GM13977 (cell line): ENCODE measurements at places on chromosomes 5 and 9.

- no peak for DNase-seq
Observed at GRCh38 chr5:116814626-116815385, 240.2 kb upstream of the SEMA6A start.

GRCh38 chr5:139253115-139253514 is 40.4 kb upstream of the MATR3 start:
- DNase-seq = no peak

- no peak for DNase-seq
Observed at GRCh38 chr9:98967257-98967656, 23.6 kb downstream of the COL15A1 start.

- DNase-seq = no peak
Observed at GRCh38 chr9:21677834-21678233, 124.6 kb upstream of the MTAP start.

DNA sequence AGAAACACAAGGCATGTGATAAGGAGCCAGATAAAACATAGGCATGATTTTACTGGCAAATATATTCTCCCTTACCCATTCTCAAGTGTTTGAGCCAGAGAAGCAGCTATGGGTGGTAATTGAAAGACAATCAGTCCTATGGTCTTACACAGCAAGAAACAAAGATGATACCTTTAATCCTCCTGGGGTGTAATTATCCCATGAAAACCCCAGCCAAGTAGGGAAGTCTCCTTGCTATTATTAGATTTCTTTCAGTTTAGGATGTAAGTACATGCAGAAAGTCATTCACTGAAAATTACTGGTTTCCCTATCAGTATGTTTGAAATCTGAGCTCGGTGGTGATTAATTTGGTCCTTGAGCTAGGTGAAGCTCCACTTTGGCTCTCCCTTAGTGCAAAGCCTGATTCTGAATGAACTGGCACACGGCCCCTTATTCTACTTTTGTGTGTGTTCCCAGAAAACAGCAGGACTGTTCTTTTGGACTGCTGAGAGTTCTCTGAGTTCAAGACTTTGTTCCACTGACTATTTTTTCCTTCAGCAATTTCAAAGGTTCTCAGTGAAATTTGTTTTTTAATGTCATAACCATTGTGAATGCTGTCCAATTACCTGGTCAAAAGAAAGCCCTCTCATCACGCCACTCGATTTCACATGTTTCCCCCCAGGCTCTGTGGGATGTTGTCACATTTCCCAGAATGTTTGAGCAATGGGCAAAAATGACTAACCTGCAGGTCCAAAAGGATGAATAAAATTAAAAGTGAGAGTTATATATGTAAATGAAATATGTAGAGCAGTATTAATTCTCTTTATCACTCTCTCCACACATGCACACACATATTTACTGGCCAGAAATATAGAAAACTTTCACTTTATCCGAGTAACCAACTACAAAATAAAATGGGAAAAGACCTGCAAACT is 343.0 kb downstream of the RAB3C start:
- DNase-seq = no peak

- no peak for DNase-seq
Observed at GRCh38 chr5:171649075-171649401, 136.6 kb upstream of the SMIM23 start.

GRCh38 chr9:33202018-33202417 is 34.9 kb upstream of the B4GALT1 start:
- peak; percentile 34 for DNase-seq

- DNase-seq = no peak
Observed at GRCh38 chr5:52746539-52746938, 41.2 kb upstream of the ITGA1 start.
